ENCODE measurements at places on chromosomes 11 and 22.

DNA sequence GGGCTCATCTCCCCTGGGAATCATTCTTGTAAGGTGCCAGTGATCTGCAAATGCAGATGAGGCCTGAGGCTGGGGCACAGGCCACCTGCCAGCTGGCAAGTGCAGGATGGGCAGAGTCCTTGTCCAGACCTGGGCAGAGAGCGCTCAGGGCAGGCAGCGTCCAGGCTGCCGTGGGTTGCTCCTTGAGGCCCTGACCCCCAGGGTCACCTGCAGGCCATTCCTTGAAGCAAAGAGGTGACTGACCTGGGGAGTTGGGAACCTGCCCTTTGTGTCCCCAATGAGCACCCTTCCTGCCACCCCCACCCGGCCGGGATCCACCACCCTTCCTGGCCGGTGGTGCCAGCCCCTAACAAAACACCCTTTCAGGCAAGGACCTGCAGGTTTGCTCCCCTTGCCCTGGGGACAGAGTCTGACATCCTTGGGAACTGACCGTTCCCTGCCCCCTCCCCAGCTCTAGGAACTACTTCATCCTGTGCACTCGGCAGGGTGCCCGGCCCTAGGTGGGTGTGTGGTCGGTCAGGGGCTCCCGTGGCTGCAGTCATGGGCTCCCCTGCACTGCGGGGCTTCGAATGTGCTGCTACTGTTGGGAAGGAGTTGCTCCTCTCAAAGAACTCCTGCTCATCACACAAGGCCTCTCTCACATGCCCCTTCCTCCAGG lies 28.3 kb downstream of the DUSP8 start:
- no peak for DNase-seq

DNA sequence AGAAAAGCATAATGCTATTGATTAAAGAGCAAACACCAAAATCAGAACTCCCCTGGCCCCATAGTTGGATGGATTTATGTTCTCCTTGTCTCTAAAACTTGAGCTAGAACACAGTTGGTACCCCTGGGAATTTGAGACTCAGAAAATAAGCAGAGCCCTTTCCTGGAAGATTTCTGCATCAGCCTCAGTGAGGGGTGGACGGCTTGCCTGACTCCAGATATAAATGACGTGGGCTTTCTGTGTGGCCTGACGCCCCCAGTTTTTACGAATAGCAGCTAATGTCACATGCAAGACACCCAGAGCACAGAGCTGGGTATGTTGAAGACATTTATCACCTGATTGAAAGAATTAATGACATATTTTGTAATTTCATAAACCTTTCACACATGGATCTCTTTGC lies 130.8 kb downstream of the TRIM29 start:
- DNase-seq: no peak

GRCh38 chr11:78783301-78783700 lies 208.6 kb upstream of the NARS2 start:
- no peak for DNase-seq

- no peak for DNase-seq
Measured at GRCh38 chr11:89436071-89436470, 55.1 kb downstream of the NOX4 start.

GRCh38 chr11:120801801-120802689 lies 221.9 kb upstream of the TBCEL start:
- peak; percentile 7 for DNase-seq

DNA sequence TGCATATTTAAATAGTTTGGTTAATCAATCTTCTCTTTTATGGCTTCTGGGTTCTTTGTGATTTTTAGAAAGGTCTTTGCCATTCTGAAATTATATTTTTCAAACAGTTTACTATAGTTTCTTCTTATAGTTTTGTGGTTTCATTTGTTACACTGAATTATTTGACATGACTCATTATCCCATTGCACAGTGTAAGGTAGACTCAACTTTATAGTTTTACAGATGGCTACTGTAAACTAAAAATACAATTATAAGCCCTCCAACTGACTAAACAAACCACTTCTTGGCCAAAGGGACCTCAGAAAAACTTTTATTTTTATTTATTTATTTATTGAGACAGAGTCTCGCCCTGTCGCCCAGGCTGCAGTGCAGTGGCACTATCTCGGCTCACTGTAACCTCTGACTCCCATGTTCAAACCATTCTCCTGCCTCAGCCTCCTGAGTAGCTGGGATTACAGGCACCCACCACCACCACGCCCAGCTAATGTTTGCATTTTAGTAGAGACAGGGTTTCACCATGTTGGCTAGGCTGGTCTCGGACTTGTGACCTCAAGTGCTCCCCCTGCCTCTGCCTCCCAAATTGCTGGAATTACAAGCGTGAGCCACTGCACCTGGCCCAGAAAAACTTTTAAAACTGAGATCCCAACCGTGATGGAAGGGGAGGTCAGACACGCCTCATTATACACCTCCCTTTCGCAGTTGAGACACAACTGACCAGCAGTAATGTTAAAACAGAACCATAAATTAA lies 14.1 kb upstream of the RAC2 start:
- no peak for DNase-seq

DNA sequence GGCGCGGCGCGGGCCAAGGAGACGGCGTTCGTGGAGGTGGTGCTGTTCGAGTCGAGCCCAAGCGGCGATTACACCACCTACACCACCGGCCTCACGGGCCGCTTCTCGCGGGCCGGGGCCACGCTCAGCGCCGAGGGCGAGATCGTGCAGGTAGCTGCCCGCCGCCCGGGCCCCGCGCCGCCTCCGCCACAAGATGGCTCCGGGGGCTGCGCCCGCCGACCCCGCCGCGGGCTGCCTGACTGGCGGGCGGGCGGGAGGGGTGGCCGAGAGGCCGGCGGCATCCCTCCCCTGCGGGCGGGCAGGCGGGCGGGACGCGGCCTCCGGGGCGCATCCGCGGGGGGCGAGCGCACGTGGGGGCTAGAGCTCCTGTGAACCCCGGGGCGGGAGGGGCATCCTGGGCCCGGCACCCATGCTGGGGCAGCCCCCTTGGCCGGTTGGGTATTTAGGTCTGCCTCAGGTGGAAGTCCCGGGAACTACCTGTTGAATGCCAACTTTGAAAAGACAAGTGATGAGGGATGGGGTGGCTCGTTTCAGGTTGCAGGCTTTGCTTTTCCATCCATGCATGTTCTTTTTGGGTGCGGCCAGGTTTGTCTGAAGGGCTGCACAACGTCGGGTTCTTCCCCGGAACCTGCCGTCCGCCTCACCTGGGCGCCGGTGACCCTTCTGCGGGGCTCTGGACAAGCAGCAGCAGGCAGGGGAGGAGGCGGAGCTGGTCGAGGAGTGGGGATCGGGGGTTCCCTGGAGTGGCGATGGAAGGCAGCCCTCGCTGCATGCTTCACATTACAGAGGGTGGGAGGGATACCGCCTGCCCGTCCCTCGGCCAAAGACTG lies 760 bp downstream of the ZNRF3 start:
- no peak for DNase-seq

DNA sequence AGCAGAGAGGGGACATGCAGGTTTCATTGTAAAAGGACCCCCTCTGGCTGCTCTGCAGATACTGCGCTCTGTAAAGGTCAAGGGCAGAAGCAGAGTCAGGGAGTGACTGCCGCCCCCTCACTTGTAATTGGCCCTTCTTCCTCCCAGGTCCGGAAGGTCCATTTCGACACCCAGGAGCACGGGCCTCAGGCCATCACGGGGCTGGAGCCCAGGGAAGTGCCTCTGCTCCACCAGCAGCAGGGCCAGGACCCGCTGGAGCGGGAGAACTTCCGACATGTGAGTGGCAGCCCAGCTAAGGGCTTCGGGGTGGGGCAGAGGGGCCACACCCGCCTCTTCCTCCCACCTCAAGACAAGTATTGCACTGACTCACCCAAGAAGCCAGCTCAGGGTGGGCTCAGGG lies 24.0 kb upstream of the LRRC10B start:
- DNase-seq: no peak

- no peak for DNase-seq
Measured at GRCh38 chr11:11587122-11587521, 34.7 kb downstream of the GALNT18 start.

DNA sequence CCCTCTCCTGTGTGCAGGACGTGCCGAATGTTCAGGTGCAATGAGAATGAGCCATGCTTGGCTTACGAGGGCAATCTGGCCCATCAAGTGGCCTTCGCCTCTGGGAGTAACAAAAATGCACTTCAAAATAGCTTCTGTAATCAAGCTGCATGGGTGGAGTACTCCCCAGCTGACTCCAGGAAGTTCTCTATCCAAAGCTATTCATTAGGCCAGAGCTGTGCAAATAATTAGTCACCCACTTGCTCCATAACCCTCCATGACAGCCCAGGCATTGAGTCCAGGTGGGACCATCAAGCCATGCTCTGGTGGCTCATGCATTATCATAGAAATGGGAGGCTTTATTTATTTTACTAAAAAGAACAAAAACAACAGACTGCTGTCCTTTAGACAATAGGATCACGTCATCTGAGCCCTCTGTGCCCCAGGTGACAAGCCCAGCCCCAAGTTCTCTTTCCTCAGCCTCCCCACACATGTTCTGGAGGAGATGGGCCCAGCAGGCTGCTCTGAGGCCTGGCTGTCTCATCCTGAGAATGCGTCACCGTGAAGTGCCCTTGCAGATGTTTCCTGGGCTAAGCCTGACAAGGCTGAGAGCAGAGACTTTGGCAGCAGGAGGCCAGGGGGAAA lies 244.7 kb downstream of the ETS1 start:
- no peak for DNase-seq

- no peak for DNase-seq
Measured at GRCh38 chr11:72642043-72642883, 32.0 kb downstream of the PDE2A start.

GRCh38 chr11:62917906-62918502 lies 3.2 kb downstream of the CHRM1 start:
- DNase-seq: no peak

DNA sequence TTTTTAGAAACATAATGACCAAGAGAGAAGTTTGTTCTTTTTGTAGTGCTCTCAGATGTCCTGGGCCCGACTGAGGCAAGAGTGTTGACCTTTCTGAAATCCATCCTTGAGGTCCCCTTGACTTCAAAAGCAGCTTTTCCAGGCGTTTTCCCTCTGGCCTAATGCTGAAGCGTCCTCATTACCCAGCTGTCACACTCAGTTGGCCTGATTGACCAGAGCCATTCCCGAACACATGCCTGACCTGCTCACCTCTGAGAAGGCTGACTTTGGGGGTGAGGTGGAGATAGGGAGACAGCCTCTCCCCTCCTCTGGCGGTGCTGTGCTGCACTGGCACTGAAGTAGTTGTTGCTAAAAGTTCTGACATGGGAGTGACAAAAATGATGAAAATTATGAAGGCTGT lies 66.9 kb downstream of the ALX4 start:
- no peak for DNase-seq

DNA sequence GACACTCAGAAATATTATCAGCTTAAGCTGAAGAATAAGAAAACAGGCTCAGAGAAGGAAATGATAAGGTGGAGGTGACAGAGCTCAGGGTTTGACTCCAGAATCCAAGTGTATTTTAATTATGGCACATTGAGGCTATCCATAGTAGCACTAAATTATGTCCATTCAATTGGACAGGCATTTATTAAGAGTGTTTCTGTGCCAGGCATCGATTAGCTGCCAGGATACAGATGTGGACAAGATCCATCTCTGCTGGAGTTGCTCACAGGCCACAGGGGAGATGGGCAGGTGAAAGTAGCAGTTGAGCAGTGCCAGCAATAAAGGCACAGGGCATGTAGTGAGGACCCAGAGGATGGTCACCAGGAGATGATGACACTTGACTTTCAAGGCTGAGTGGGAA lies 592.5 kb downstream of the INSC start:
- DNase-seq: no peak

GRCh38 chr11:115017529-115017928 lies 339.2 kb downstream of the NXPE2 start:
- no peak for DNase-seq

GRCh38 chr11:19673924-19674729 lies 38.5 kb upstream of the NAV2 start:
- no peak for DNase-seq

- no peak for DNase-seq
Measured at GRCh38 chr11:63274776-63275175, 31.4 kb upstream of the SLC22A25 start.

GRCh38 chr11:95098826-95099225 lies 9.2 kb downstream of the ENDOD1 start:
- DNase-seq: no peak

DNA sequence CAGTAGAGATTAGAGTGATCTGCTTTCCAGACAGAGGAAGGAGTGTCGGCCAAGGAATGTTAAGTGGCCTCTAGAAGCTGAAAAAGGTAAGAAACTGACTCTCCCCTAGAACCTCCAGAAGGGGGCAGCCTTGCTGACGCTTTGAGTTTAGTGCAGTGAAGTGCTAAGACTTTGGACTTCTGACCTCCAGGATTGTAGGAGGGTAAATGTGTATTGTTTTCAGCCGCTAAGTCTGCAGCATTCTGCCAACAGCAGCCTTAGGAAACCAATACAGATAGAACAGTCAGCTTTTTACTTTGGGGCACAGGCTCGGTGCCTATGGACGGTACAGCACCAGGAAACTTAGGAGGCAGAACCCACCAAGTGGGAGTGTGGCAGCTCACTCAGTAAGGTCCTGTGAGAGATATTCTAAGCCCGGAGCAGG lies 3.6 kb upstream of the TBC1D22A start:
- peak; percentile 48 for DNase-seq

- no peak for DNase-seq
Measured at GRCh38 chr11:134397304-134398078, 14.6 kb downstream of the B3GAT1 start.

DNA sequence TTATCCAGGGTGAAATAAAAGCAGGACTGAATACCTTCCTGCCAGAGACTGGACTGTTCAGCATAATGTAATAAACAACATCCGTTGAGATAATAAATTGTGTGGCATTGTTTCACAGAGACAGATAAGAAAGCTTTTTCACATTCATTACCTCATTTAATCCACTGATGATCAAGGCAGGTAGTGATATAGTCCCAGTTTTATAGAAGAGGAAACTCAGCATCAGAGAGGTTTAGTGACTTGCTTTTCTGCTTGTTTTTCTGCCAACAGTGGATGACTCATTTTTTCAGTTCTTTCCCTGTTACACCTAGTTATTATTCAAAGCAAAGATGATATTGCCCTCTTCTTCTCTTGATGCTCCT lies 4.0 kb downstream of the MYO18B start:
- DNase-seq: no peak

- no peak for DNase-seq
Measured at GRCh38 chr11:46684367-46684766, 16.1 kb downstream of the ARHGAP1 start.

DNA sequence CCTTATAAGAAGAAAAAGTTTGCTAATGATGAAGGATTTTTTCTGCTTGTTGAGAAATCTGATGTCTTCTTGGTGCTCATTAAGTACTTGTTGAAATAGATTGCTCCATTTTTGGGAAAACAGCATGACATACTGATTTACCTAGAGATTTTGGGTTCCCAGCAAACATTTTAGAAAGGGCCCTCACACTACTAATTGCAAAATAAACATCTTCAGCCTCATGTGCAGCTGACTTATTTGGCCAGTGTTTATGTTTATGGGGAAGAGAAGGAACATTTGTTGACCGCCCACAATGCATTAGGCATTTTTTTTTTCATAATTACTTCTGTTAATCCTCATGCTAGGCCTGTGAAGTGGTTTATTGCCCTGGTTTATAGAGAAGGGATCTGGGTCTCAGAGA lies 40.1 kb downstream of the LDLRAD3 start:
- no peak for DNase-seq

- no peak for DNase-seq
Measured at GRCh38 chr11:17604201-17604914, 57.3 kb downstream of the OTOG start.

All from AML-193 (cell line).